CD8-positive, alpha-beta memory T cell (primary cell): ENCODE measurements at places on chromosomes 3 and 15. TPM values are rescaled to one million over a fixed set of nuclear protein-coding genes. Genes with fewer than 3 reads are reported as not detected.

- DNase-seq, result no peak
Observed at GRCh38 chr3:24722087-24722486, 227.4 kb upstream of the THRB start.

DNA sequence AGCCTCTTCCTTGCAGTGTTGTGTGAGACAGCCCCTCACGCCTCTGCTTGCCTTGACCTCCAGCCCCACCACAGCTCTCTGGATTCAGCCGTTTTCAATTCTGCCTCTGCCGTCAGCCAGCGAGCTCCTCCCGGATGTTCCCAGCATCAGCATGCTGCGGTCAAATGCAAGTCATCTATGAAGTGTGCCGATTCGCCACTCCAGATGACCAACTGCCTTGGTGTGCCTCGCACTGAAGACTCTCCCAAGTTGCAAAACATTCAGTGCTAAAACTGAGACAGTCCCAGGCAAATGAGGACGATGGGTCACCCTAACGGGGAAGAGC lies 30.6 kb upstream of the RASA2 start:
- DNase-seq, result no peak

The ALAS1 gene
- 73.0 TPM for total RNA-seq

- DNase-seq, result no peak
Observed at GRCh38 chr3:143261848-143262247, 142.3 kb downstream of the CHST2 start.

The CPLX3 gene
- total RNA-seq, result not detected

DNA sequence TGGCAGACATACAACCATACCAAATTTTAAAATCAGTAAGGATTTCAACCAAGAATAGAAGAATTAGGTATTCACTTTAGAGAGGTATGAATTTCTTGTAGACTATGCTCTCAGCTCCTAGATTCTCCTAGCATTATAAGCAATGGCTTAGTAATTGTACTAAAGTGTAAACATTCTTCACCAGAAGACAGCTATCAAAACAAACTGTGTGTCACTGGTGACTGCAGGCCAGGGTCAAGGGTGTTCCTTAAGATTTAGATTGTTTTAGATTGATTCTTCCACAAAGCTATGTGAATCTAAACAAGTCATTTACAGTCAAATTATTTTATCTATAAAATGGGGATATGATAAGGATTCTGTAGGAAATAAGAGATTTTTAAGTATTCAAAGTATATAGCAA lies 23.1 kb upstream of the GP5 start:
- DNase-seq, result no peak

The MYO5C gene
- total RNA-seq, result 0.18 TPM

DNA sequence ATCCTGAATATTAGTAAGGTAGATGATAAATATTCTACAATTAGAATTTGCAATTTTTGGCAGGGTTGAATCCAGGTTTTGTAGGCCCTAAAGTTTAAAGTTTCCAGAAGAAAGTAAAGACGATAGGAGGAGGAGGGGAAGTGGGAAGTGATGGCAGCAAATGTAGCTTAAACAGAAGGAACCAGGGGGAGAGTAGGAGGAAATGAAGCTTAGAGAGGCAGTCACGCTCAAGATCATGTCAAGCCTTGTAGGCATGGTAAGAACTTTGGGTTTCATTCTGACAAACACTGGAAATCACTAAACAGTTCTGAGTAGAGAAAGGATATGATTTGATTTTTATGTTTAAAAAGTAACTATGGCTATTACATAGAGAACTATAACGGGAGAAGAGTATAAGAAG lies 63.9 kb downstream of the NR2E3 start:
- DNase-seq, result no peak

- DNase-seq, result no peak
Observed at GRCh38 chr3:156547637-156548036, 7.3 kb downstream of the SSR3 start.

- DNase-seq, result no peak
Observed at GRCh38 chr3:143514874-143515273, 333.4 kb downstream of the SLC9A9 start.

DNA sequence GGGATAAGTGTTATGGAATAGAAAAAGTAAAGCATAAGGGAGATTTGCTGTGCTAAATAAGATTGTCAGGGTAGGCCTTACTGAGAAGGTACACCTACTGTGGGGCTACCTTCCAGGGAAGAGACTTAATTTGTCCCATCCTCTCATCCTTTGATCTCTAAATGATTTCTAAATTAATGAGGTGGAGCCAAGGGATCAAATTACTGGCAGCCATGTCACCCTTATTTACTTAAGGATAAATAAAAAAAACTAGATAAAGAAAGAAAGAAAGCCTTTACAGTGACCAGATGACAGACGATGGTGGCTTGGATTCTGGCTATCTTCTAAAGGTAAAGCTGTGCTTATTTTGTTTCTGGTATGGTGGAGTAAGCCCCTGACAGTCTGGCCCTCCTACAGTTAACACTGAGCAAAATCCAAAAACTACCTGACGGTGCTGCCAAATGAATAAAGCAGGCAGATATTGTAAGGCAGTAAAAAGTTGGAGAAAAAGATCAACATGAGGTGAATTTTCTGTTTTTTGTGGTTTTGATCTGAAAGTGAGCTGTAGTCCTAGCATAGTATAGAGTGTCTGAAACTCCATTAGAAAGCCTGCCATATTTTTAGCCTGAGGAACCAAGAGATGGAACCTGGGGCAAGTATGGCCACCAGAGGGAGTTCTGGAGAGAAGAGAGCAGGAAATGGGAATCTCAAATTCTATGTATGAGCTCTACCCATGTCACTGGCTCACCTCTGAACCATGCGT lies 285.1 kb upstream of the MANF start:
- no peak for DNase-seq

DNA sequence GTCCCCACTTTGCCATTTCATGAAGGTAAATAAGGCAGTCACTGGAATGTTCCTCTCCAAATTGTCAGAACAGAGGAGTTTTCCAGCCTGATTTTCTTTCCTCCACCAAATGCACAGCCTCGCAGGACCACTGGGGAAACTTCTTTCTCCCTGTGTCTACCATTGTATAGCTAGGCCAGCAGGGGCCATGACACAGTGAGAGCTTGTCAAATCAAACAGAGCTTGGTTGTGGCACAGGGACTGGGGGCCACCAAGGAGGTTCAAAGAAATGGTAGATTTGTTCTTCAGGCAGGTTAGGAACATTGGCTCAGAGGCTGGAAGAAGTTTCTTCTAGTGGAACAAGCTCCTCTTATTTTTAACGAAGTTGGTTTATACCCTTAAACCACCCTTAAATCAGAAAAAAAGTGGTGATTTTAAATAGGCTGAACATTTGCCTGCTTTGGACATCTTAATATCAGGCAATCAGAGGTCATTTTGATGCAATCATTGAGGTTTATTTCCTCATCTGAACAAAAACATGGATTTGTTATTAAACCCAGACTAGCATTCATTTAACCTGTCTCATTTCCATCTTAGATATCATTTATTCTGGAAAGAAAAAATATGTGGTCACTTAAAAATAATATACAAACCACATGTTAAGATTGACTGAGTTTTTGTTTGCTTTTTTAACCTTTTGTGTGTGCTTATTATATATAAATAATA lies 105.6 kb downstream of the GTPBP8 start:
- DNase-seq, result no peak

- DNase-seq, result no peak
Observed at GRCh38 chr3:171783086-171783485, 27.2 kb downstream of the PLD1 start.

GRCh38 chr15:66461917-66462316 lies 35.6 kb downstream of the SNAPC5 start:
- DNase-seq, result no peak

GRCh38 chr3:48157950-48158376 lies 30.3 kb downstream of the CDC25A start:
- no peak for DNase-seq

- no peak for DNase-seq
Observed at GRCh38 chr3:58260261-58260731, 22.7 kb downstream of the ABHD6 start.

DNA sequence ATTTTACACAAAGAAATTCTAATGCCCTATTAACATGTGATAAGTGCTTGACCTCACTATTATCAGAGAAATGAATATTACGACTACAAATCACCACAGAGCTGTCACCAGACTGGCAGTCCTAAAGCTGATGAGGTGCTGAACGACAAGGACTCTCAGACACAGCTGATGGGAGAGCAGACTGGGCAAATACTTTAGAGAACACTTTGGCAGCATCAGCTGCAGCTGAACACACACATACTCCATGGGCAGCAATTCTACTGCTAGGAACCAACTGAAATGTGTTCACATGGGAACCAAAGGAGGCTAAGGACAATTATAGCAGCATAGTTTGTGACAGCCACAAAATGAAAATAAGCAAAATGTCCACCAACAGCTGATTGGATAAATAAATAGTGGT lies 45.5 kb downstream of the SUSD5 start:
- DNase-seq, result no peak

- no peak for DNase-seq
Observed at GRCh38 chr3:191762323-191762960, 301.5 kb downstream of the PYDC2 start.

The LRRC49 gene
- 0.46 TPM for total RNA-seq

- no peak for DNase-seq
Observed at GRCh38 chr15:77247116-77247515, 172.8 kb downstream of the PEAK1 start.

DNA sequence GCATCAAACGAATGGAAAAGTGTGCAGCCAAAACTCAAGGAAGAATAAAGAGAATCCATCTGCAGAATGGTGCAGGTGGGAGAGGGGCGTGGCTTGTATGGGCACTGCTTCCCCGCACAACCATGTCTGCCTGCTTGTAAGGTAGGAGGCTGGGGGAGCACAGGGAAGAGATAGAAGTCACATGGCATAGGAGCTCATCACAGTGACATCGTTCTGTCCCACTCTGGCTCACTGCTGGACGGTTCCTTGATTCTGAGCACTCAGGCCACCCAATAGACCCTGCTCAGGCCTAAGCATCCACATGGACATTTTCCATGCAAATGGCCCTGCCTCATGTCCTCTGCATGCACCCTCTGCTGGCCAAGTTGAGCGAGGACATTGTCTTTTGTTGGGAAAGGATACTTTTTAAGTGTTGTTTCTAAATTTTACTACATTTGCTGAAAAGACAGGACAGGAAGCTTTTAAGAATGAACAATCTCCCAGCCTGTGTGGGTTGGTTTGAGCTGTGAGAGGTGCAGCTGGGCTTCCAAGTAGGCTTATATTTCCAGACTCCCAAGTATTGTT lies 3.1 kb downstream of the MYLK start:
- no peak for DNase-seq

The MAGEL2 gene
- total RNA-seq, result not detected

The PRKCD gene
- total RNA-seq, result 27.2 TPM

DNA sequence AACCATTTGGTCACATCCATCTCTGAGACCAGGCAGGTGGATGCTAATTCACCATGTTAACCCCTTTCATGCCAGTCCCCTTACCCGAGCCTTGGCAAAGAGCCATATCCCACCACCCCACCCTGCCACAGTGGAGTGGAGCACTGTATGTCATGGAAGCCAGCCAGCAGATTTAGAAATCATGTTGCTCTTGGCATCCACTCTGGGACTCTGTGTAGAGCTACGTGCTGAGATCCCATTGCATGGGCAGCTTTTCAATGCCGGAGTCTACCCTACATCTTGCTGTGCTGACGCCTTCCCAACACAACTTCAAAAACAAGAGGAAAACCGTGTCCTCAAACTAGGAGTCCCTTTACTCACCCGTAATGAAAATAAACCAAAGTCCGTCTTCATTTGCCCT lies 131.0 kb downstream of the NTRK3 start:
- DNase-seq, result no peak

- DNase-seq, result no peak
Observed at GRCh38 chr15:40343512-40343911, 2.8 kb upstream of the CCDC9B start.

The GPR62 gene
- not detected for total RNA-seq

The GOLGA8K gene
- not detected for total RNA-seq

DNA sequence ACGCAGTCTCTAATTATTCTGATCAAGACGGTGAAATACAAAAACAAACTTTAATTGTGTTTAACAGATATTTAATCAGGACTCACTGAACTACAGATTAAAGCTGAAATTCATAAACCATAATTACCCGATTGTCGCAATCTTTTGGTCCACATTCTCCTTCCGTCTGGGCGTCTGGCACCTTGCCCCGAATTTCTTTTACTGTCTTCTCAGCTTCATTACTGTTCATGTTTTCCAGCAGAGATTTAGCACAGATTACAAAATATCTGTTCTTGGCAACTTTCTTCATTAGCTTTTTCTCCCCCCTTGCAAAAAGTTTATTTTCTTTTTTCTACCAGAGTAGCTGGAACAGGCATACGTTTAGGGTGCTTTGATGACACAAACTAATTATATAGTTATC lies 271.4 kb downstream of the TIGIT start:
- DNase-seq, result no peak

GRCh38 chr3:182810574-182811268 lies 17.4 kb downstream of the ATP11B start:
- no peak for DNase-seq
